ENCODE measurements at places on chromosomes 5 and 9. TPM values are rescaled to one million over a fixed set of nuclear protein-coding genes. Genes with fewer than 3 reads are reported as not detected.

The IFNA2 gene
- total RNA-seq, result not detected

The CNTNAP3 gene
- not detected for total RNA-seq

The ASB6 gene
- total RNA-seq, result 20.2 TPM

The PCA3 gene
- total RNA-seq, result not detected

- H3K36me3 ChIP-seq, result no peaks in the 10 kb centered on the region
- no peaks in the 10 kb centered on the region for H3K27me3 ChIP-seq
- H3K4me1 ChIP-seq, result no peaks in the 10 kb centered on the region
- no peak for DNase-seq
- no peak overlapping the region for H3K27ac ChIP-seq
Measured at GRCh38 chr5:121019106-121019505, 555.0 kb downstream of the PRR16 start.

- no peaks in the 10 kb centered on the region for H3K36me3 ChIP-seq
- H3K27me3 ChIP-seq, result peaks cover 14% of the 10 kb centered on the region
- H3K27ac ChIP-seq, result no peak overlapping the region
- no peak overlapping the region for H3K4me3 ChIP-seq
Measured at GRCh38 chr5:14127587-14127986, 15.6 kb upstream of the TRIO start.

DNA sequence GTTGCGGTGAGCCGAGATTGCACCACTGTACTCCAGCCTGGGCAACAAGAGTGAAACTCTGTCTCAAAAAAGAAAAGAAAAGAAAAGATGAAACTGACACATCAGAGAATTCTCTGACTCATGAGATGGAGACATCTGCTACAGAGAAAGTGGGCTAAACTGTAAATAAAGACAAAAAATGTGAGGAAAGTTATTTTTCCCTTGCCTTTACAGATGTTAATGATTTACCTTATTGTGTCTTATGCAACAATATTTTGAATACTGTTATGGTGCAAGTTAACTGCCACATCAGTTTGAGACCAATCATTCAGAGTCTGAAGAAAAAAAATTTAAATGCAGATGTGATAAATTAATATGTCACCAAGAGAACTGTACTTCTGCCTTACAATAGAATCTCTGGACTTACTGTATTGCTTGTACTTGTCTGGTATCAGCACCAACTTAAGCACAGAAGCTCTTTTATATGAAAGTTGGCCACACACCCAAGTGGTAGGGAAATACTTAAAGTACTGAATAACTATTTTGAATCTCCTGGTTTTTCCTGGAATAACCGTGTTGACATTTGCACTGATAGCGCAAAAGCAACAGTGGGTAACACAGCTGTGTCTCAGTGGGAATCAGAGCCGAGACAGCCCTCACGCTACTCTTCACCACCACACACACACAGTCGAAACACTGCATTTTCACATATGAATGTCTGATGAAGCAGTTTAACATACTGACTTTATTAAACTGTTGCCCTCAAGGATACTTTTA lies 169.9 kb downstream of the FANCC start:
- no peak overlapping the region for H3K4me3 ChIP-seq
- no peaks in the 10 kb centered on the region for H3K36me3 ChIP-seq
- no peaks in the 10 kb centered on the region for H3K4me1 ChIP-seq
- H3K27ac ChIP-seq, result no peak overlapping the region

All from activated T-cell treated with anti-CD3 and anti-CD28 coated beads, Interleukin-2, amount 50 U/mL, for 72 hours (primary cell).